ENCODE measurements at places on chromosomes 3 and 15. TPM values are rescaled to one million over a fixed set of nuclear protein-coding genes. Genes with fewer than 3 reads are reported as not detected.

GRCh38 chr15:81084716-81085115 lies 49.4 kb upstream of the CFAP161 start:
- no peak for DNase-seq

Gene AHSG
- total RNA-seq = not detected

DNA sequence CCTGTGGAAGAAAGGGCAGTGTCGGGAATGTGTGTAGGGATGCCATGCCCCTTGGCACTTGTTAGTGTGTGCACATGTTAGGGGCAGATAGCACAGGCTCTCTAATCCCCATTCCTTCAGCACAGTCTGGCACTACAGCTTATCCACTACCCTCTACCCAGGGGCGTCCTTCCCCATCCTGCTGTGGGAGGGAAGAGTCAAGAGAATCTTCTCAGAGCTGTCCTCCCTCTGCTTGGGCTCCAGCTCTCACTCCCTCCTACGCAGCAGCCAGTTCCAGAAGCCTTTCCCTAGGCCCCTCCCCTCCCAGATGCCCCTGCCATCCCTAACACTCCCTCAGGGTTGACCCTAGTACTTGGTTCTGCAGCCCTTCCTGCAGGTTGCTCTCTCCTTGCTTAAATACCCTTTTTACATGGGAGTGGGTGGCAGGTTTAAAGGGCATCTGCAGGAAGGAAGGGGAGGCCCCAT lies 815 bp upstream of the GRM2 start:
- no peak for DNase-seq

Gene CAMKV
- 0.27 TPM for total RNA-seq

DNA sequence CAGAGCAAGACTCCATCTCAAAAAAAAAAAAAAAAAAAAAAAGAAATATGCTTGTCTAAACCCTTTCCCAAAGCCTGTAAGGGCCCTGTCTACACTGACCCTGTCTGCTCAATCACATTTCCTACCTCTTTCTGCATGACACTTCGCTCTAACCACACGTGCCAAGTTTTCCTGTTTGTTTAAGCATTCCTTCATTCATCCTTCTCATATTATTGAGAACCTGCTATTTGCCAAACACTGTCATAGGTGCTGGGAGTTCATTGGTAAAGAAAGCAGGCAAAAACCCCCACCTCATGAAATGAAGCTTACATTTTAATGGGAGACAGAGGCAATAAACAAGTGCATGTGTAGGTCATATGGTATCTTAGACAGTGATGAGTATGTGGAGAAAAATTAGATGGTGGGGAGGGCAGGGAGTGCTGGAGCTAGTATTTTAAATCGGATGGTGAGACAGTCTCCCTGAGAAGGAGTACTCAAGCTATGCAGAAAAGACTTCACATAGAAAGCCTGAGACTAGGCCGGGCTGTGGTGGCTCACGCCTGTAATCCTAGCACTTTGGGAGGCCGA lies 48.0 kb downstream of the B3GNT5 start:
- no peak for DNase-seq

Gene CLRN1
- total RNA-seq = 11.7 TPM

GRCh38 chr3:127457094-127457475 lies 133.4 kb downstream of the TPRA1 start:
- peak; percentile 60 for DNase-seq

Gene CHRD
- total RNA-seq = 23.7 TPM

- no peak for DNase-seq
These were observed 60.5 kb downstream of the SLMAP start for GRCh38 chr3:57816471-57817095.

Gene PCOLCE2
- 4.0 TPM for total RNA-seq

Gene WDR93
- not detected for total RNA-seq

- no peak for DNase-seq
These were observed 131.6 kb upstream of the P2RY1 start for GRCh38 chr3:152703245-152703890.

GRCh38 chr3:23836536-23837230 lies 30.9 kb downstream of the UBE2E1 start:
- DNase-seq = no peak

DNA sequence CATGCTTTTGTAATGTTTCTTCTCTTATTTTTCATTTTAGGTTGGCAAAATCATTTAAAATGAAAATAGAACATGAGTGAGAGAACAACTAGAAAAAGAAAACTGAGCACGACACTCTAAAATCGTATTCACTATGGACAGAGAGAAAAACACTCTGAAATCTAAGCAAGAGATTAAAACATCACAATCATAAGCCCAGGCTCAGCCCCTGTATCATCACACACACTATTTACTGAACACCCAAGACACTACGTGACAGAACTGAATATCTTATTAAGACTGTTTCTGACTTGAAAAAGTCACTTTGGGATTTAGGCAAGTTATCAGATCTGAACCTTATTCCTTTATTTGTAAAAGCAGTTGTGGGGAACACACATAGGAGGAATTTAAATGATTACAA lies 82.6 kb upstream of the PLXND1 start:
- no peak for DNase-seq
